Activated naive CD4-positive, alpha-beta T cell treated with Interleukin-2 at 50 U/mL for 16 hours (primary cell): ENCODE measurements at places on chromosomes 3 and 15.

DNA sequence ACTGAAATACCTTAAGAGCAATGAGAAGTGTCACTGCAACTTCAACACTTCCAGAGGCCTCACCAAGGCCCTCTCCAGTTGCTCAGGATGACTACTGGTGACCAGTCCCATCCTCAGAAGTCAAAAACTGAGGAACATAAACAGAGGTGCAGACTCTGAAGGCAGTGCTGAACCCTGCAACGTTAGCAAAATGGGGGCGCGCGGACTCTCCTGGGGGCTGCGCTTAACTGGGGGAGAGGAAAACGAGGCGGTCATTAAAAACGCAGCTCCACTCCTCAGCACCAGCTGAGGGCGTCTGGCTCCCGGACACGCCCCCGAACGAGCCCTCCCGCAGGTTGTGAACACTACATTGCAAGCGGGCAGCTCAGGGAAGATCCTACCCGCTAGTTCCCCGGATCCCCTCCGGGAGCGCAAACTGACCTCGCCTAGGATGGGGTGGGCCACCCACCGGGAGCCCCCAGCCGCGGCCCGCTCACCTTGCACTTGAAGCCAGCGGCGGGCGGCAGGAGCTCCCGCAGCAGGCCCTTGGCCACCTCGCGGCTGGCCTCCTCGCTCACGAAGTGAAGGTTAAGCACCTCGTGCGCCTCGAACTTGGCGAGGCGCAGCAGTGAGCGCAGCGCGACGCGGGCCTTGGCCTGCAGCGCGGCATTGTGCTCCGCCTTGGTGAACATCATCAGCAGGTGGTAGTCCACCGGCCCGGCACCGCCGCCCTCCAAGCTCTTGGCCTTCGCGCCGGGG is 711 bp downstream of the XXYLT1 start:
- peak; percentile 46 for DNase-seq

- DNase-seq = no peak
Observed at GRCh38 chr3:176376531-176376930, 820.8 kb downstream of the TBL1XR1 start.

- no peak for DNase-seq
Observed at GRCh38 chr3:126269354-126269753, 87.9 kb downstream of the KLF15 start.

- DNase-seq = no peak
Observed at GRCh38 chr3:128455116-128455515, 11.6 kb downstream of the DNAJB8 start.

DNA sequence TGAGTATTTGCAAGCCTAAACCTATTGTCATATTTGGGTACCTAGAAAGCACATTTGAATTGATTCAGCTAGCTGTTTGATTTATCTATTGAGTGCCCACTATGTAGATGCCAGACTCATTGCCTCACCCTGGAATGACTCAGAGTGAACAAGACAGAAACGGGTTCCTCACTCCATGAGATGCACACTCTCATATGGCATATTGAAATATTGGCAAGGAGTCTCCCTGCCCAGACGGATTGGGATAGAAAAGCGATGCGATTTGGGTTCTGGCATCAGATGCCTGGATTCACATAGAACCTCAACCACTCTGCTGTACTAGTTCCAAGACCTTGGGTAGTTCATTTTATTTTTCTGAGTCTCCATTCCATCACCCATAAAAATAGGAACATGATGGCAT is 22.5 kb downstream of the LRRN1 start:
- no peak for DNase-seq

DNA sequence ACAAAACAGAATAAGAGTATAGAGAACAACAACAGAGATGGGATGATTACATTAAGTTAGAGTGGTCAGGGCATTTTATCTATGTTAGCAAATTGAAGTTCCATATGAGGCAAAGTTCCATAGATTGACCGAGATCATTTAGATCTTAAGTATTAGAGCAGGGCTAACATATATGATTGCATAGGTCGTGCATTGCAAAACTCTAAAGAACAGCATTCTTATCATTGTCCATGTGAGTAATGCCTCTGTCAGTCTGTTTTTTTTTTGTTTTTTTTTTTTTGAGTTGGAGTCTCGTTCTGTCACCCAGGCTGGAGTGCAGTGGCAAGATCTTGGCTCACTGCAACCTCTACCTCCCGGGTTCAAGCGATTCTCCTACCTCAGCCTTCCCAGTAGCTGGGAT is 341.7 kb upstream of the KCNH8 start:
- no peak for DNase-seq

- peak; percentile 19 for DNase-seq
Observed at GRCh38 chr15:67066959-67067853, 1.8 kb downstream of the SMAD3 start.

- peak; percentile 7 for DNase-seq
Observed at GRCh38 chr3:25532431-25533162, 104.5 kb downstream of the RARB start.

- no peak for DNase-seq
Observed at GRCh38 chr15:99717161-99718009, 15.9 kb downstream of the LYSMD4 start.

- DNase-seq = no peak
Observed at GRCh38 chr3:111237946-111238345, 166.3 kb downstream of the NECTIN3 start.

- no peak for DNase-seq
Observed at GRCh38 chr3:124084022-124084881, 92.3 kb upstream of the ROPN1 start.

- DNase-seq = no peak
Observed at GRCh38 chr3:31606453-31606852, 73.7 kb downstream of the STT3B start.

DNA sequence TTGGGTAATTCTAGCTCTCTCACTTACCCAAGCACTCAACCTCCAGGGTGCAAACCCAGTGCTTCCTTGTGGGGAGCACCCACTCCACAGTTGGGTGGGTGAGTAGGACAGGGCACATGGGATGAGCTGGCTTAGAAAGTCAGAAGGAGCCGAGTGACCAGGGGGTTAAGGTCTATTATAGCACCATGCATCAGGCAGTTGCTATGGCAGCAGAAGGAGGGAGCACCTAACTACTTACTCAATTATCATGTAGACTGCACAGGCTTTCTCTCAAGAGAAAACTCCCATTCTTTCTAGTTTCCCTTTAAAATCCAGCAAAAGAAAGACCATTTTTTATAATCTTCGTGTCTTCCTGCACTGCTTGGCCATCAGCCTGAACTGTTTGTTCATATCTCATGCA is 163.0 kb downstream of the OCA2 start:
- DNase-seq = no peak

DNA sequence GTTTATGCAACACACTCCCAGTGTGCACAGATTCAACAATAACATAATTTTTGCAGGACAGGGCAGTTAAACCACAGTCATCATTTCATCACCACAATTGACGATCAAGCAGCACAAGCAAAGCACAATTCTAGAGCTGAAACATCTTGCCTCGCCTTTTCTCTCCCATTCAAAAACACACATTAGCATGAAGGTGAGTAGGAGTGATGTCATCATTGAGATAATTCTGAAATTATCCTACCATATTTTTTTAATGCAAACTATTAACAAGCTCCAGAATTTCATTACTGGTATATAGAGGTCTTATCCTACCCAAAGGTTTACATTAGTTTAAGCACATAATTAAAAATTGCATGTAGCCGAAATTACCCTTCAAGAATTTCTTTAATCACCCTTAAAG is 3.5 kb downstream of the IGDCC3 start:
- DNase-seq = no peak

- no peak for DNase-seq
Observed at GRCh38 chr3:119703820-119704531, 1.2 kb downstream of the CFAP91 start.

DNA sequence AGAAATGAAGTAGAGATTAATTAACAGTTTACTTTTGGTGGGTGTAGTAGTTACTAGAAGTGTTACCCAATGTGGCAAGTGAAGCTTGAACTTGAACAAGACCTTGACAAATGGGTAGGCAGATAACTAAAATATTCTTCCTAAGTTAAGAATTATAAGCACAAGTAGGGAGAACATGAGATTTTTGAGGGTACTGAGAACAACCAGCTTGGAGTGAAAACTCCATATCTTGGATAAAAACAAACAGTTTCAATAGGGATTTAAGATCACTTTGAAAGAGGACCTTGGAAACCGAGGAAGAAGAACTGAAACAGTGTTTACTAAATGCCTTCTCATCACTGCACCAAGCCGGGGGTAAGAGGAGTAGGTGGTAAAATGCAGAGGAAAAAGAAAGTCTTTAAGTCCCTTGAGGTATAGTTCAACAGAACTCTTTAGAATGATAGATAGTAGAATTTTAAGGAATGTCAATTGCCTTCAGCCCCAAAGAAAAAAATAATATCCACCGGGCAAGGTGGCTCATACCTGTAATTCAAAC is 496.7 kb downstream of the NAALADL2 start:
- DNase-seq = no peak

DNA sequence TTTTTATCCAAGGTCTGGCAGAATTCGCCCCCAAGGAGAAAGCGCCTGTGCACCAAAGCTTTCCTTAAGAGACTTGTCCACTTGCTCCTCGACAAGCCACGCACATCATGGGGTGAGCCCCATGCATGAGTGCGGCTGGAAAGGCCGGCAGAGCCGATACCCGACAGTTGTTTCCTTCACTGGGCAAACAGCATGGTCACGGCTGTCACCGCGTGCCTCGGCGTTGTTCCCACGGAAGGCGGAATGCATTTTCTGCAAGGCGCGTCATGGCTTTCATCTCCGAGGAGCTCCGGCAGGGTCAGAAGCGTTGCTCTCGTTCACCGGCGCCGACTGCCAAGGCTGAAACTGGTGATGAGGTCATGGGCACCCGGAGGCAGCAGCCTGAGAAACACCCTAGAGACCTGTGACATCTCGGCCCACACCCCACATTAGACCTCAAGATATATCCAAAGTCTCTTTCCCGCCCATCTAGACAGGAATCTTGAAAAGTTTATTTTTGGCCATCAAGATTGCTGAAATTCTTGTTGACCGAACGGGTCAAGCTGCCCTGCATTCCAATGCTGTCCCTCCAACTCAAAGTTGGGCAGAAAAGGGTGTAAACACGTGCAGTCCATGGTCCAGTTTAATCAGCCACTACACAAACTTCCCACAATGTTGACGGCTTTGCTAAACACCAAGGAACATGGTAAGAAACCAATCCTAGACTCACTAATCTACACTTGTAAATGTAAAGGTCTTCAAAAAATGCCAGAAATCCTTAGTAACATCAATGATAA is 604 bp upstream of the TJP1 start:
- no peak for DNase-seq

DNA sequence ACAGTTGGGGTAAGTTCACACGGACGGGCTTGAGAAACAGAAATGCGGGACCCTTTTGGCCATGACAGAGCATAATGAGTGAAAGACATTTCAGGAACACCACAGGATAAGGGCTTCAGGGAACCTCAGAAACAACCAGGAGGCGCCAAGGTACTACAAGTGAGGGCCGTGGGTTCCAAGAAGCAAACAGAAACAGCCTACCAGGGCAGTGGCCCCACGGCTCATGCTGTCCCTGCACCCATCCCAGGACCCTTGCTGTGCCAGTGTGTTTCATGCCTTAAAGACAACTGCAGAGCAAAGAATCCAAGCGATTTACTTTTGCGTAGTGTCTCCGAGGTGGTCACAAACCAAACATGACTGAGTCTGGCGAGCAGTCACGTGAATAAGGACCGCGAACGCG is 54.0 kb downstream of the RUBCN start:
- DNase-seq = no peak

DNA sequence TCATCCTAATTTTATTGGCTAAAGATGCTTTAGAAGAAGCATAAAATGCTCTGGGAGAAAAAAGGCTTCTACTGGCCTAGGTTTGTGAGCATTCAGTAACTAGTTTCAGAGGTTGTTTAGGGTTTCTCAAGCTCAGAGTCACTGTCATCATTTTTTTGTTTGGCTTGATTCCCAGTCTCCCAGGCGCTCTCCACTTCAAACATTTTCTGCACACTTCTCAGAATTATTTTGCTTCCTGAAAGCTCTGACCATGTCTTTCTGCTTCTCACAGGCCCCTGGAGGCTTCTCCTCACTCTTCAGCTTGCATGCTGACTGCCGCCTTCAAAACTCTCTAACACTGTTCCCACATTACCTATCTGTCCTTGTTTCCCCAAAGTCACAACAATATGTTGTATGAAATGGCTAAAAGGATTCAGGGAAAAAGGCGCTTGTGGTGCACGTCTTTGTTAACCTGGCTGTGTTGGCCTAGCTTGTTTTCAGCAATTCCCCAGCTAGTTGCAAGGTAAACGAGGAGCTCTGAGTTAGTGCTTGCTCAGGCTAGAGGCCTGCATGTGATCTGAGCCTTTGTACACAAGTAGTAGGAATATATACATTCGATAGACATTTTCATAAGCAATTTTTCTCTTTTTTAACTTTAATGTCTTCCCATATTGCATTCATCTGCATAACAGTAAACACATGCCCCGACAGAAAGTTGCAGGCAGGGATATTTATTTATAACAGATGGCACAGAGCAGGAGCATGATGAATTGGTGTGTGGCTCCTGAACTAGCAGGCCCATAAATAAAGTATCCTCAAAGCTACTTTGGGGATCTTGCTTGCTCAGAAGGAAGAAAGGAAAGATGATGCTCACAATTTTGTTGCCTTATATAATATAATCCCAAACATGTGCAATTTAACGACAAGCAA is 129.2 kb upstream of the DPH6 start:
- DNase-seq = no peak

- no peak for DNase-seq
Observed at GRCh38 chr3:187545366-187545765, 124.8 kb downstream of the SST start.

- DNase-seq = no peak
Observed at GRCh38 chr3:182259579-182259978, 533.7 kb upstream of the ATP11B start.

GRCh38 chr3:66048051-66048395 is 9.3 kb upstream of the MAGI1 start:
- DNase-seq = no peak

DNA sequence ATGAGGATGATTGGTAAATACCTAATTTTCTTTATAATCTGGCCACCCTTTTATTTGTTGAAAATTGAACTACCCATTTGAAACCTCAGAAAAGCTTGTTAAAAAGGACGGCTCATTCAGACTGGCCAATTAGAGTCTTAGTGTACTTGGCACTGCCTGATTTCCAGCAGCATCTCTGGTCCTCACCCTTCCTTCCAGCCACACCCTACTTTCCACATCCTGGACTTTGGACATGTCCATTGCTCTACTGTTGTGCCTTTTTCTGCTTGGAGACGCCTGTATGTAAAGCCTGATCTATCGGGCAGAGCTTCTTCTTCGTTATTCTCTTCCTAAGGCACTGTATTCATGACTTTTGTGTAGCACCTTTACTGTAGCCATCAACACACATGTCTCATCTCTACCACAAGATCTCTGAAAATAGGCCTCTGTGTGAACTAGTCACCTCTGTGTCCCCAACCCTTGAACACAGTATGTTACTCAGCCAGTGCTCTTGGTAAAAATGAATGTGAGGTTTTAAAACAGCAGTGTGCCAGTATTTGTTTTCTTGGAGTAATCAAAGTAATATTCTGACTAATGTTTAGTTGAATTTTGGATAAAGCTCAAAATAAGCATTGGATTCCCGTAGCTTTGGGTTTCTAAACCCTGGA is 6.8 kb downstream of the RBM5 start:
- DNase-seq = no peak

DNA sequence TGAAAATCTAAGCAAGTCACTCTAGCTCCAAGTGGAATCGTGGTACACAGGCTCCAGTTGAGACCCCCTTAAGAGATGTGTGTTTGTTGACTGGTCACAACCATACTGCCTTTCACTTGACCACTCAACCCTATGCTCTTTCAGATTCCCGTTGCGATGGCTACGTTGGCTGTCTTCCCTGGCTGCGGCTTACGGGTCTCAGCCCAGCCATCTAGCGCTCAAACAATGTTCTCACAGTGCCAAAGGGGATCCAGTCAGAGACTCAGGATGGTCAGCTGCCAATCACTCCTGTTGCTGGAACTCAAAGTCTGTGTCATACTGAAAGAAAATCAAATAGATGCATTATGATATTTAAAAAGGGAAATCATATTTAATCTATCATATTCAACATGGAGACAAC is 237.6 kb downstream of the ITPR1 start:
- DNase-seq = no peak
